Stimulated activated CD8-positive, alpha-beta memory T cell treated with anti-CD3 and anti-CD28 coated beads, Interleukin-4, amount 100 ng/mL, for 1 hour (primary cell): ENCODE measurements at places on chromosomes 3 and 15.

GRCh38 chr3:59938828-59939227, 889.0 kb upstream of the CFAP20DC start:
- no peak for DNase-seq

DNA sequence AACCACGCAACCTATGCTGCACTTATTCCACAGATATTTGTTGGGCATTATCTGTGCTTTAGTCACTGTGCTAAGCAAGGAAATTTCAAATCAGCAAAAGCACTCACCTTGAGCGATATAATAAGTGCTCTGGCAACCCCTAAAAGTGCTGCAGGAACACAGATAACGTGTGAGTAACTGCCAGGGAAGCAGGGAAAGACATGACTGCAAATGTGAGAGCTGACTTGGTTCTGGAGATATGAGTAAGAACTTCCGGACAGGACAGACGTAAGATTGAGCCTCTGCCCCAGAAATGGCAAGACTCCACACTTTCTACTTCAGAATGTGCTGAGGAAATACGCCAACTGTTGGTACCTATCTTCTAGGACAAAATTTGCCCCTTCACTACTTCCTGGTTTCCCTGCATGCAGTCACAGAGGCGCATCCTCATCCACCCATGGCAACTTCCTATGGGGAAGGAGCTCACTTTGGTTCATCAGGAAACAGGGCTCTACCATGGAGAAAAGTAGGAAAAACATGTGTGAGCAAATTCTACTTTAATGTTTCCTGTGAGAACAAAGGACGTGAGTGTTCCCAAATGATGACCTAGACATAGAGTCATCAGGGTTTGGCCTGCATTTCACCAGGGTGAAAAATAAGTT, 41.7 kb downstream of the AQP9 start:
- no peak for DNase-seq

DNA sequence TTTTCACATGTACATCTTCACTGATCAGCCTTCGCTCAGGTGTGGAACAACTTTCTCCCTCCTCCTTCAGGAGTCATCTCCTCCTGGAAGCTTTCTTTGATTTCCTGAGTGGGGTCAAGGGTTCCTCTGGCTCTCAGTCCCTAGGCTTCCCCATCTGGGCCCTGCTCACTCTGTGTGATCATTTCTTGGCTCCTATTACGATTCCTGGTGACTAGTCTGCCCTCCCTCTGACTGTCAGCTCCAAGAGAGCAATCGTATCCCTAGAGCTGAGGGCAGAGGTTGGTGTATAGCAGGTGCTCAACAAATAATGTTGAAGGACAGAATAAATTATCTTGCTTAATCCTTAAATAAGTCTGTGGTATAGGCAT, 15.3 kb upstream of the PRKCD start:
- DNase-seq: no peak

- no peak for DNase-seq
These were observed 3.5 kb upstream of the MTFMT start for GRCh38 chr15:65032801-65033537.

- DNase-seq: no peak
These were observed 13.9 kb downstream of the CPNE9 start for GRCh38 chr3:9717563-9717962.

DNA sequence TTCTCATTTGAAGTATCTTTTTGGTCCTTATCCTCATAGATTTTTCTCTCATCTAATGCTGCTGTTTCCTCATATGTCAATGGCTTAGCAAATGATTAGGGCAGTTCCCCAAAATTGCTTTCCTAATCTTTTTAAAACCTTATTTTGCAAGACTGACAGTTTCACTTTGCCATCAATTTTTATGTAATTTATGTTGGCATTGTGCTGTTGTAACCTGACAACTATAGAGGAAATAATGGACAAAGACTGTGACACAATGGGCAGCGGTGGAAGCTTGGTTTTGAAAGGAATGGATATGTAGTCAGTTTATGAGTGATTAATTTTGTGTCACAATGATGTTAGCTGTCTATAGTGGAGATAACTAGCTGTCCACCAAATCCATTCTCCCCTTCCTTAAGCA, 10.6 kb upstream of the SH3BP5 start:
- DNase-seq: no peak

GRCh38 chr15:40217166-40217824, 21.6 kb upstream of the PAK6 start:
- no peak for DNase-seq

GRCh38 chr3:77707281-77707680, 667.4 kb downstream of the ROBO2 start:
- no peak for DNase-seq

- no peak for DNase-seq
These were observed 15.6 kb upstream of the DAG1 start for GRCh38 chr3:49454458-49454857.

GRCh38 chr15:43370310-43370974, 401 bp downstream of the ZSCAN29 start:
- no peak for DNase-seq

DNA sequence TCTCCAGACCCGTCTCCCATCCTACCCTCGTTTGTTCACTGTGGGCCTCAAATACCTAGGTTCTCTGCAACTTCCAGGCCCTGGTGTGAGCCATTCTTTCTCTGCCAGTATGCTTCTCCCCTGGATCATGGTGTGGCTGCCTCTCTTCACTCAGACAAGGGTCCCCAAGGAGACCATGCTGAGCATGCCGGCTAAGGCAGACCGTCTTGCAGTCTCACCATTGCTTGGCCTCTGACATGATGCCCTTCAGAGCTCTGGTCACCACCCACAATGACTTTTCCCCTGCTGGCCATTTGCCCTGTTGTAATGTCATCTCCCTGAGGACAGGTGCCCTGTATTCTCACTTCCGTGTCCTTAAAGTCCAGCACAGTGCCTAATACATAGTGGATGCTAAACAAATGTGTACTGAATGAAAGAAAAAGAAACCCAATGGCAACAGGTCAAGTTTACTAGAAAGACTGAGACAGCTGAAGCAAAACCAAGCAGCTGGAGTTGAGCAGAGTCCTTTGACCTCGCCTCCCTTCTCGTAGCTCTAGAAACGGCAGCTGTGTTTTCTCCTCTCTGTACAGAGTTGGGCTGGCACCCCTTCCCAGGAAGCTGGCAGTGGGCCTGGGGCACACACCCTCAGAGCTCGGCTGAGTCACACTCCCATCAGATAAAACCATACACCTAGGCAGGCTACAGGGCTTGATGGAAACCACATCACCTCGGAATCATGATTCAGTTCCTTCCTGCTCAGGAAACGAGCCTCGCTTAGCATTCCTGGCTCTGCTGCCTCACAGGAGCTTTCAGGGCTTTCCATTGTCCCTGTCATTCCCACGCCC, 8.6 kb downstream of the TLR9 start:
- DNase-seq: peak; percentile 57

GRCh38 chr3:157166115-157166514, 6.2 kb upstream of the CCNL1 start:
- DNase-seq: no peak

DNA sequence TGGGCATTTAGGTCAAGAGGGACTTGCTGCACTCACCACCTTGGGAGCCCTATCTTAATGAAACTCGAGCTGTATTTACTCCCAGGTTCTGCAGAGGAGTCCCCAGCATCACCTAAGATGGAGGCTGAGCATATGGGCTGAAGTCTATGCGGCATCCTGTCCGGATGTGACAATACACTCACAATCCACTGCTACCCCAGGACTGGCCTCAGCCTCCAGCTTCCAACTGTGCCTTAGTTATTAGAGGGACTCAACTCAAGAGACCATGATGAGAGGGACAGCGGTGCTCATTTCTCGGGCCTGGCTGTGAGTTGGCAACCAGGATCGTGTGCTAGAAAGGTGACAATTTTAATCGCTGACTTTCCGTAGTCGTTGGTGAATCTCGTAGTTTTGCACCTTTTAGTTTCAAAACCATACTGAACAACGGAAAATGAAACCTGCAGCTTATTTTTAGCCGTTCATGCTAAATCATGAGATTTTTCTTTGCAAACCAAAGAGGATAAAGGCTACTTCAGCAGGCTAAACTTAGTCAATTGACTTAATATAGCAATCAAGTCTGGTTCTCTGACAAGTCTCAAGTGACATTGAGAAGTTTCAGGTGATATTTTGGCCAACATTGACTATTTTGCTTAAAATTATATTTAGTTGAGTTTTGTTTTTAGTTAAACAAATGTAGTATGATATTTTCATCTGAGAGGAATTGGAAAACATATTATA, 11.1 kb downstream of the ZBTB38 start:
- no peak for DNase-seq

- no peak for DNase-seq
These were observed 46.5 kb upstream of the SYNPR start for GRCh38 chr3:63231643-63232042.

GRCh38 chr3:71710906-71711494, 14.2 kb downstream of the EIF4E3 start:
- DNase-seq: no peak

DNA sequence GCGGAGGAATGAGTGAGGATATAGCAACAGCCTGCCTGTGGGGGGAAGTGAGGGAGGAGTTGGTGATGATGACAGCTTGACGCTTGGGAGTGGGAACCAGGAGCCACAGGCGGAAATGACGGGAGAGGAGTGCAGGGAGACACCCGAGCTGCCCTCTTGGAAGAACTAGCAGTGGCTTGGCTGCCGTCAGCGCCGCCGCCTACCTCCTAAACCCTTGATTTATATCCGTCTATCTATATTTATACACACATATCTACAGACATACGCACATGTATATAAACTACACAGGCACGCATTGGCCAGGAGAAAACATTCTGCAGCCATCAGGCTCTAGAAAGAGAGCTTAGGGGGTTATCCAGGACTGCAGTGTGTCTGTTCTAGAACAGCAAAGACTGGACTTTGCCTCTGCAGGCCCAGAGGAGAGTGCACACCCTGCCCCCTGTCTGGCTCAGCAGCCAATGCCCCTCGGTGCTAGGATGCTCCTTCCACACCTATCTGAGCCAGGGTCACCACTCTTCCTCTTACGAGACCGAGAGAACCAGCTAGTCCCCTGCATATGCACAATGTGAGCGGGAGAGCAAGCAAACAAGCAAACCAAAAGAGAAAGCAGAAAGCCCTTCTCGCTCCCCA, 45.3 kb upstream of the MAGEF1 start:
- DNase-seq: no peak

GRCh38 chr3:190644766-190645165, 130.9 kb downstream of the IL1RAP start:
- DNase-seq: no peak

DNA sequence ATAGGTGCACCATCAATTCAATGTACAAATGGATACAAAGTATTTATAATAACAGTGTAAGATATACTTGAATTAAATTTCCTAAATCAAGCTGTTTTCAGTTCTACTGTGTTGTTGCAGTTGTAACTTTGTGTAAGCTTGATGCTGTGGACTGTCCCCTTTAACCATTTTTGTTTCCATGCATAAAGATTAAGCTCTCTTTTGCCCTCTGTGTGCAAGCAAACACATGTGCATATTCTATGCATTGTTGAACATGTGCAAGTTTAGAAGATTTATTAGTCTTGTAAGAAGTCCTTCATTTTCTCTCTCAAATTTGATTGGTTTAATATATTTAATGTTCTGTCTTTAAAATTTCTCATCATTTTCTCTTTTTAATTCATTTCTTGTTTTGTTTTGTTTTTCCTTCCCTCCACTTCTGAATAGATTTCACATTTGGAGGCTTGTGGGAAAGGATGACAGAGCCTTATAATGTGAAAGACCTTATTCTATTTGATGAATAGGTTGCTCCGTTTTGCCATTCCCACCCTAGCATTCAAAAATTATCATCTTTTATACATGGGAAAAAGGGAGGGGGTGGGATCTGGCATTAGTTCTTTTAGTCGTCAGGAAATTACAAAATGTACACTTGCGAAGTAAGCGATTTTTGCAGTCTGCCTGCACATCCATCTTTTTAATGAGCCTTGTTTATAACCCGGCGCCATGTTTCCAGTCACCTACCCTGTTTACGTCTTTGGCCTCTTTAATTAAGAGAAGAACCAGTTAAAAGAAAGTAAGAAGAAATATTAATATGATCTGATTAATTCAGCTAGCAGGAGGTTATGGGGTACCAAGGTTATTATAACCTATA, 961.5 kb upstream of the NR2F2 start:
- no peak for DNase-seq

GRCh38 chr15:89195836-89196235, 25.5 kb downstream of the RLBP1 start:
- DNase-seq: no peak

- no peak for DNase-seq
These were observed 178.0 kb upstream of the P2RY1 start for GRCh38 chr3:152656972-152657355.

DNA sequence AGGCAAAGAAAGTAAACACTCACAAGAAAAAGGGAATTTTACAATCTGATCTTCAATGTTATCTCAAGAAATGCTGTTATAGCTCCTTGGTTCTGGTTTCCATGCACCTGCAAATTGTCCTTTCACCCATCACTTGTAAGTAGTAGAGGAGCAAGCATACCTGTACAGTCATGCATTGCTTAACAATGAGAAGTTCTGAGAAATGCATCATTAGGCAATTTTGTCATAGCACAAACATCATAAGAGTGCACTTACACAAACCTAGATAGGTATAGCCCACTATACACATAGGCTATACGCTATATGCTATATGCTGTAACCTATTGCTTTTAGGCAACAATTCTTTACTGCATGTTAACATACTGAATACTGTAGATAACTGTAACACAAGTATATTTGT, 672.3 kb downstream of the FHIT start:
- DNase-seq: no peak

DNA sequence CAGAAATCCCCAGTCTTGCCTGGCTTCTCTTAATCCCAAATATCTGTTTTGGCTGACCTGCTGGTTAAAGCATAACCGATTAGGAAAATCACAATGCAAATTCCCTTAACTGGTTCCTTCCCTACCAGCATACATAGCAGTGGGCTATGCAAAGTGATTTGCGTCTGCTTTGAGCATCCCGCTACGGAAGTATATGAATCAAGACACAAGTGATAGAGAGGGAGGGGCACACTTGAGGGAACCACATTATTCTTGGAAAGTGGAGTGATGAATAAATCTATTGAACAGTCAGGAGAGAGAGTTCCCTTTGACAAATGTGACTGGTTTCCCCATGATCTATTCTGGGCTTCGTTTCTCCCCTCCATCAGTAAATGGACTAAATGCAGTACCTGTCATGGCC, 119.6 kb upstream of the C15orf61 start:
- DNase-seq: no peak

- no peak for DNase-seq
These were observed 28.9 kb downstream of the MGA start for GRCh38 chr15:41689083-41689482.

- DNase-seq: no peak
These were observed 11.2 kb upstream of the LIPC start for GRCh38 chr15:58420579-58421043.
